ENCODE measurements at places on chromosomes 11 and 22.

- no peak for DNase-seq
Measured at GRCh38 chr11:1622086-1622485, at the start of gene KRTAP5-4. TSS of gene KRTAP5-4 (minus strand) at chr11:1622138. CDS start at chr11:1622093, 45 bp downstream.

GRCh38 chr11:72701466-72701865 is 27.2 kb upstream of the PDE2A start:
- no peak for DNase-seq

DNA sequence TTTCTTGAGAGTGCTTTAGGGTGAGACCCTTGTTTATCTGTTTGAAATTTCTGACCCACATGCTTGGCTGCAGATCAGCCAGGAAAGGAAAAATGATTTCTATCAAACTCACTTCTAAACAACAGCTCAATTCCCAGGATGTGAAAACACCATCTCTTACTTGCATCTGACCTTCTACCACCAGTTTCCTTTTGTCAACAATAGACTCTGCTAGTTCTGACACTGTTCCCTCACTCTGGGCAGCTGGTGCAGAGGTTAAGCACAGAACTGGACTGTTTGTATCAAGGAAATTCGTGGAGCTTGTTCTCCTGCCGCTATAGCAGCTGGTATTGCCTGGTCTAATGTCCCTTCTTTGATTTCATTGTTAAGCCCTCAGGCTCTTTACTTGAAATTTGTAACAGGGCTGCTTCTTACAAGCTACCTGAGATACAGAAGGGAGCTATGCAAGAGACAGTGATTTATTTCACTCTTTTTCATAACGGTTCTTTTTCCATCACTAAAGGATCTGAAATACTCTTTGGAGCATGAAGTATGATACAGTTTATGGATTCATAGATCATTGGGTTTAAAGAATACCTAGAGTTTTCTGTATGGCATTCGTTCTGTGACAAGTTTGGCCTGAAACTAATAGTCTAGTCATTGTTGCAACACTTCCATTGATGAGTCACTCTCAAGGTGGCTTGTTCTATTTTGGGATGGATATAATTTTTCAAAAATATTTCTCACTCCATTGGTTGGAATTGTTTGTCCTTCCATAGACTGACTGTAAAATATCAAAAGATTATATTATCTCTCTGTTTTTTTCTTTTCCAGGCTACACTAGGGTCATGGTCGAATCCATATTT is 178.2 kb upstream of the ZC3H12C start:
- DNase-seq, result no peak

DNA sequence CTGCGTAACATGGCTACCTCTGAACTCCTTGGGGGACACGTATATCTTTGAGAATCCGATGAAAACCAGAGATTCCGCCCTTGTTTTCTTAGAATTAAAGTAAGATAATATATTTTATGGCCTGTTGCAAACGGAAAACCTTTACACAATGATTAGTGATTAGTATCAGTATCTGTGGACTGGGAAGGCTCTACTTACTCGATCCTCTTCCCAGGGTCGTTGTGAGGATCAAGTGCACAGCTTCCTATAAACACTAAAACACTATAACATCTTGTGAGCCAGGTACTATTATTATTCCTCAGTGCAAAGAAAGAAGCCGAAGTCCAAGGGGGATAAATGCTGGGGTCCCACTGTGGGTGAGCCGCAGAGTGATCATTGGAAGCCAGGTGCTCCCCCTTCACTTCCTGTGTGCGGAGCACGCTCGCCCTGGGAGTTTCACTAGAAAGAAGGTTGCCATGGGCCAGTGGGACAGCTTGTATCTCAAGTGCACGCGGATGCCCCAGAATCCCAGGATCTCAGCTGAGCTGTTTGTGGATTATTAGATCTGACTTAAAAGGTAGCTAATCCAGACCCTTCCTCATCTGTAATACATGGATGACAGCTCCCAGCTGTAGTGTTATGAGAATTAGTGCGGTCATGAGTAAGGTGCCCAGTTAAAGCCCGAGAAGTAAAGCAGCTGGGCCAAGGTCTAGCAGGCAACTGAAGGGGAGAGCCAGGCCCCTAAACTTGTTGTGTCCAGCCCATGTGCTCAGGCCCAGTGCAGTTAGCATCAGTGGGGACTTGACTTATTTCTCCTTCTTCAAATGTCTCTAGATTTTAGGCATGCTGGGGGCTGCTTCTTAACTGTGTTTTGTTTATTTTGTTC is 839 bp downstream of the CBY1 start:
- DNase-seq, result peak; percentile 22

DNA sequence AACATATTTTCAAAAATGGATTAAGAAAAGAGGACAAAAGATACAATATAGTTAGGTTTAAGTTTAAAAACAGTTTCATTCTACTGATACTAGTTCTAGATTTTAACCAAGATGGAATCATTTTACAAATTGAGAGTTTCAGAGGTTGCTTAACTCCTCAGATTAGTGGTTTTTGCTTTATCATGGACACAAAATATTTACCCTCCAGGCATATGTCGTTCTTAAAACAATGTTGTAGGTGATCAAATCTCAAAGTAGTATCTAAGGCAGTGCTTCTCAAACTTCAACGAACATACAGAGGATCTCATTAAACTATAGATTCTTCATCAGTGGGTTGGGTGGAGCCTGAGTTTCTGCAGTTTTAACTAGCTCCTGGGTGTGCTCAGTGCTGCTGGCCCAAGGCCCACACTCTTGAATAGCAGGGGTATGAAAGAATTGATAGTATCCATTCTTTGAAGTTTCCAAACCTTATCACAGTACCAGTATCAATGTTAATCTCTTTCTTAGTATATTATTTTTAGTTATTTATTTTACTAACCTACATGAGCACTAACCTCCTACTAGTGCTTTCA is 48.0 kb downstream of the YAP1 start:
- no peak for DNase-seq
